ENCODE measurements at places on chromosomes 7 and 10.

GRCh38 chr10:132360766-132361447, 28.9 kb downstream of the LRRC27 start:
- DNase-seq = no peak

GRCh38 chr7:158019726-158020705, 567.6 kb downstream of the PTPRN2 start:
- no peak for DNase-seq

- DNase-seq = no peak
Measured at GRCh38 chr7:108254259-108254658, 124.1 kb upstream of the LAMB4 start.

DNA sequence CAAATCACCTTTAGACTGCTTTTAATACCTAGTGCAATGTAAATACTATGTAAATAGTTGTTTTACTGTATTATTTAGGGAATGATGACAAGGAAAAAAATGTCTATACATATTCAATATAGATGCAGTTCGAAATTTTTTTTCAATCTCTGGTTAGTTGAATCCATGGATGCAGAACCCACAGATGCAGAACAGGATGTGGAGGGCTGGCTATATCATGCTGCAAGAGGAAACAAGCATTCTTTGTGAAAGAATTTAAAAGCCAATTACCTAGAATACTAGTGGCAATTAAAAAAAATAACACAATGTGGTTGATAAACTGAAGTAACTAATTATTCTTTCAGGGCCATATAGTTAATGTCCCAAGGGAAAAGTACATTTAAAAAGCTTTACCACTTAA, 170.4 kb downstream of the ZNF438 start:
- no peak for DNase-seq

DNA sequence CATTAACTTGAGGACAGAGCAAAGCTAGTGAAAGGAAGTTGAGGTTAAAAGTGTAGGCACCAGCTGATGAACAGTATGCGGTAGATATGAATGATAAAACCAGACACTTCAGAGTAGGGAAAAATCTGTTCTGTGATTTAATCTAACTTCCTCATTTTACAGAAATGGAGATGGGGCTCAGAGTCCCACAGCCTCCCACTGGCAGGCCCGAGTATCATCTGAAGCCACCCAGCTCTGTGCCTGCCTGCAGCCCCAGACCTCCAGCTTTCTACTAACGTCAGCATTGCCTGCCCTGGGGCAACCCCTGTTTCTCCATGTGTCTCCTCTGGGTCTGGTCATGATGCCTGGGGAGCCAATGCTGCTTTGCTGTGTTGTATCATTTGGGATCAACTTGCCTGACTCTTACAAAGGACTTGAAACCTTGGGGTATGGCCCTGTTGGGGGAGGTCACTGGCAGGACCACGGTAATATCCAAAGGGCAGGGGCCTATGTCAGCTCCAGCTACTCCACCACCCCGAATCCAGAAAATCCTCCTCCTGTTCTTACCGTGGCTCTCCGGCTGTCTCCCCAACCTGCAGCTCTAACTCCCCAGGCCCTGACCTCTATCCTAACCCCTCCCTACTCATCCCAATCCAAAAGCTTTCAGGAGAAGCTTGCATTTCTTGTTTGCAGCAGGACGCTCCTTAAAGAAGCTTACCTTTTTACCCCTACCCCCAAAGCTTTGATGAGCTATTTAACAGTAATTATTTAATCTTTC, 56.2 kb upstream of the NPY start:
- peak; percentile 81 for DNase-seq

DNA sequence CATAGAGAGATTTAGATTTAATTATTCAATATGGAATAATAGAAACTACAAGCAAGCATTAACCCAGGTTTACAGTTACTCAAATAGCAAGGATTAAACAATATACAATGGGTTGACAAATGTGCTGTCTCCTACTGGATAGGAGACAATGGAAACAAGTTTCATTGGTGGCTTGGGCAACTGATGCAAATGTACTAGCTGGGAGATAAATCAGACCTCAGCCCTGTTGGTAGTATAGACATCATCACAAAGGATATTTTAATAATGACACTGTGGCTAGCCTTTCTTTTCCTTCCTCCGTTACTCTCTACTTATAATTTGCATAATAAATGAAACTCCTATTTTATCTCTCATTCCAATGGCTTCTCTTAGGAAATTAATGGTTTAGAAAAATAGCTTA, 96.5 kb upstream of the DKK1 start:
- DNase-seq = no peak

- DNase-seq = no peak
Measured at GRCh38 chr10:17981766-17982380, 30.2 kb downstream of the SLC39A12 start.

- no peak for DNase-seq
Measured at GRCh38 chr7:19290968-19291367, 145.7 kb upstream of the FERD3L start.

- no peak for DNase-seq
Measured at GRCh38 chr7:18213652-18214051, 186.0 kb upstream of the PRPS1L1 start.
